ENCODE measurements at places on chromosomes 3 and 15.

GRCh38 chr3:190092250-190092649 lies 28.4 kb downstream of the P3H2 start:
- DNase-seq, result no peak

- DNase-seq, result no peak
These were observed 333.2 kb upstream of the UMPS start for GRCh38 chr3:124397088-124397487.

DNA sequence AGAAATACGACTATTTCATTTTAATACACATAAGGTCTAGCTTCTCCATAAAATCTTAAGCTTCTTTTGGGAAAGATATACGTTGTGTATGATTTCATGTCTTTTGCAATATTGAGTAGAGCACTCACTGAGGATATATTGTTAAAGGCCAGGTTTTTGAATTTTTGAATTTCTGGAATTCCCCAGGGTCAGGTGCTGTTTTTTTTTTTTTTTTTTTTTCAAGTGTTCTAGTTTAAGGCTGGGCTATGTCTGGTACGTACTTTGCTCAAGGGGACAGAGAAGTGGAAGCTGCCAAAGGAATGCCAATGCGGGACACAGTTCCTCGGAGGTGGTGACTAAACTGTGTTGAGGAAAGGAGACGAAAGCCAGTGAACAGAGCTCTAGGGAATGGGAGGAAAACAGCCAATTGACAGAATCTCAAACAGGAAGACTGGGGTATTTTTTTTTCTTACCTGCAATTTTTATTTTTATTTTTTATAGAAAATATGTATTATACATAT lies 510.5 kb upstream of the CBLB start:
- no peak for DNase-seq

DNA sequence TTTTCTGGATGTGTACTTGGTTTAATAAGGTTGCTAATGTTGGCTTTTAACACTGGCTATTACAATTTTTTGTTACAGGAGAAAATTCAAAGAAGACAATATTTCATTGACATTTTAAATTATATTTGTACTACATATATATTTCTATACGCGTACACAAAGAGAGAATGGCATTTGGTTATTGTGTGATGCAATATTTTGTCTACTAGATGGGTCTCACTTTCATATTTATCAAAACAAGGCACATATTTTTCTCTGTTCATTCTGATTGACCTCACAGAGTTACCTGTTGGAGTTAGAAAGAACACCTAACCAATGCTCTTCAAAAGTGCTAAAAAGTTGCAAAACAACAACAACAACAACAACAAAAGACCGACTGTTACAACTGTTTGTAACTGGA lies 50.2 kb upstream of the VGLL3 start:
- DNase-seq, result no peak

DNA sequence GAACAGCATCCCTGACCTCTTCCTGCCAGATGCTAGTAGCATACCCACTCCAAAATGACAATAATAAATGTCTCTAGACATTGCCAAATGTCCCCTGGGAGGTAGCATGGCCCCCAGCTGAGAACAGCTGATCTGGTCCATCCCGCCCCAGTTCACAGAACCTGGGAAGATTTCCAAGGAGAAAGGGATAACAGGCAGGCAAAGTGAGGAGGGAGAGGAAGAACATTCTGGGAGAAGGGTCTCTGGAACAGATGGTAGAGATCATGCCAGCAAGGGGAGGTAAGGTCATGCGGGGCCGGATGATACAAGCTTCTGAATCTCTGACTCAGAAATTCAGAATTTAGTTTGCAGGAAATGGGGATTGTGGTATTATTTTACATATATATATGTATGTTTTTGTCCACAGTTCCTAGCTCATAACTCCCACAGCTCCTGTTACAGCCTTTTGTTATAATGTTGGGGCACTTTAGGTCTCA lies 192.7 kb downstream of the SUCLG2 start:
- no peak for DNase-seq

DNA sequence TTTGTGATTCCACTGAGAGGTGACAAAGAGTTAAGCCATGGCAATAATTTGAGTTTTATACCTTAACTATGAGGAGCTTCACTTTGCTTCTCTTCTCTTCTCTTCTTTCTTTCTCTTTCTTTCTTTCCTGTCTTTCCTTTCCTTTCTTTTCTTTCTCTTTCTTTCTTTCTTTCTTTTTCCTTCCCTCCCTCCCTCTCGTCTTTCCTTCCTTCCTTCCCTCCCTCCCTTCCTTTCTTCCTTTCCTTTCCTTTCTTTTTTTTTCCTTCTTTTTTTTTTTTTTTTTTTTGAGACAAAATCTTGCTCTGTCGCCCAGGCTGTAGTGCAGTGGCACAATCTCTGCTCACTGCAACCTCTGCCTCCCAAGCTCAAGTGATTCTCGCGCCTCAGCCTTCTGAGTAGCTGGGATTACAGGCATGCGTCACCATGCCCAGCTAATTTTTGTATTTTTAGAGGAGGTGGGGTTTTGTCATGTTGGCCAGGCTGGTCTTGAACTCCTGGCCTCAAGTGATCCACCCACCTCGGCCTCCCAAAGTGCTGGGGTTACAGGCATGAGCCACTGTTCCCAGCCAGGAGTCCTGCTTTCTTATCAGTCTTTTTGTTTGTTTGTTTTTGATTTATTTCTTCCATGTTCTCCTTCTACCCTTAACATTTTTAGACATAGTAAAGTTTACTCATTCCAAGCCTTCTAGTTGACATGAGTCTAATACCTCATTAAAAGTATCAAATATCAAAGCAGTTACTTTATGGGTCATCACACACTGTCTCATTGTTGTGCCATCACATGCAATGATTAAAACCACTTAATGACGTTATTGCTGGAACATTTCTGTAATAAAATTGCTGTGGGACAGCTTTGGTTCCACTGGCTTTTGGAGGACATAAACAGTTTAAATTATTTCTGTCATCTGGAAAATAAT lies 29.9 kb downstream of the SLC49A4 start:
- DNase-seq, result no peak

- no peak for DNase-seq
These were observed 17.9 kb upstream of the FAM81A start for GRCh38 chr15:59420108-59420507.

DNA sequence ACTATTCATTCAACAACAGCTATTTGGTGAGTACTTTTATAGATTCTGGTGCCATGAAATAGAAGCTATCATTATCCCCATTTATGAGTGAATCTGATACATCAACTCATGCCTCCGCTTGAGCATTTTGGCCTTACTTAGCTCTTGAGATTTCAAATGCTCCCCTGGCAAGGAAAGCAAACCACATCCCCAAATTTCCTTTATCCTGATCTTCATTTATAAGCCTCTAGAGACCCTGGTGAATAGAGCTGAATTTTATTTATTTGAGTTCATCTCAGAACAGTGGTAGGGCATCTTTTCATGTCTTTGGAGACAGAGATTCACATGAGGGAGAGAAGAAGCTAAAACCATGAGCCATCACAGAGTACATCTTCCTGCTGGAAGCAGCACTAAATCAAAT lies 317.2 kb downstream of the SLC9A9 start:
- no peak for DNase-seq

GRCh38 chr15:101490408-101490891 lies 943 bp upstream of the PCSK6 start:
- no peak for DNase-seq

DNA sequence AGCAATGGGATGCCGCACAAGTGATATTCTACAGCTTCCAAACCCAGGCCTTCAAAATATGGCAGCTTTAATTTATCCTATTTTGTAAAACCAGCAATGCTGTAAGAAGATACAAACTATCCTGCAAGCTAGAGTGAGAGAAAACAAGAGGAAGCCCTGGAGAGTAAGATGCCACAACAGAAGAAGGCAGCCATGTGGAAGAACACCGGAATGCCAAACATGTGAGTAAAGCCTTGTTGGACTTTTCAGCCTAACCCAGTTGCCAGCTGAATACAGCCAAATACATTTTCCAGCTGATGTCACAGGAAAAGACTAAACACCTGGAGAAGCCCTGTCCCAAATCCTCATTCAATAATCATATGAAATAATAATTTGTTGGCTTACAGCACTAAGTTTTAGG lies 1115.1 kb upstream of the CADM2 start:
- no peak for DNase-seq

DNA sequence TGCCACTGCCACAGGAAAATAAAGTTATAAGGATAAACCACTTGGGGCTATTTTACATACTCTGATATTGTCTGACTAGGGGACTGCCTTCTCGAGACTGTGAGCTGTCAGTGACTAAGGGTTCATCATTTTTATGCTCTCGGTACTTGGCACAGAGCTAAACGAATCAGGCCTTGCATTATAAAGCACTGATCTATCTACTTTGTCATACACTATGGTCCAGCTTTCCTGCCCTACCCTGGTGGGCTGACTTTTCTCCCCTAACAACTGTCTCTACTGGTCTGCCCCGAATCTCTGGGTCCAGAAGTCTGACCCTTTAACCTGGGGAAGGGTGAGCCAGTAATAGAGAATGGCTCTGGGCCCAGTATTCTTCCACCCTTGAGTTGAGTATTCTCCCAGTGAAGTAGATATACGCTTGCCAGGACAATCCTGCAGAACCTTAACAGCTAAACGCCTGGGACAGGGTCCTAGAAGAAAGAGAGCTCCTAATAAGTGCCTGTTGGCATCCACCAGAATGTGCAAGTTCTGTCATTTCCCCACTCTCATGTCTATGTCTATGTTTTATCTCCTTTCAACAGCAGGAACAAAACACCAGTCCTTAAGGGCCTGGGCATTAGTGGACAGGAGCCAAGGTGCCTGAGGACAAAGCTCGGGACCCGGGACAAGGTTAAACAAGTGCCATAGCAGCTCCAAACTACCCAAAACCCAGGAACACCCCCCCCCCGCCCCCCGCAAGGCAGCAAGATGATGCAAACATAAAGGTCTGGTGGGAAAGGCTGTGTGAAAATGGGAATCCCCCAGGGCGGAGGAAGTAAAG lies 1.2 kb downstream of the LARP6 start:
- no peak for DNase-seq

- no peak for DNase-seq
These were observed 62.3 kb upstream of the ARHGEF3 start for GRCh38 chr3:56864090-56864489.

DNA sequence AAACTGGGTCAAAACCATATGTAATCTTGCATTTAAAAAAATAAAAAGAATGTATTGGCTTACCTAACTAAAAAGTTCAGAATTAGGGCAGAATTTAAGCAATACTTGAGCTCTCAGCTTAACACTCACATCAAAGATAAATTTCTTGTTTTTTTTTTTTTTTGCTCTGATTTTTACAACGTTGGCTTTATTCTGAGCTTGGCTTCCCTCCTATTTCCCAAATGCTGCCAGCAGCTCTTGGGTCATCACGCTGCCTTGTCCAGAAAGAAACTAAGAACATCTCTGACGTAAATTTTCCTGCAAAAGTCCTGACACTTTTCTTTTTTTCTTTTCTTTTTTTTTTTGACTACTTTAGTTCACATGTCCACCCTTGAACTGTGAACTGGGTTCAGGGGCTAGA lies 150.6 kb upstream of the TGFBR2 start:
- DNase-seq, result no peak

DNA sequence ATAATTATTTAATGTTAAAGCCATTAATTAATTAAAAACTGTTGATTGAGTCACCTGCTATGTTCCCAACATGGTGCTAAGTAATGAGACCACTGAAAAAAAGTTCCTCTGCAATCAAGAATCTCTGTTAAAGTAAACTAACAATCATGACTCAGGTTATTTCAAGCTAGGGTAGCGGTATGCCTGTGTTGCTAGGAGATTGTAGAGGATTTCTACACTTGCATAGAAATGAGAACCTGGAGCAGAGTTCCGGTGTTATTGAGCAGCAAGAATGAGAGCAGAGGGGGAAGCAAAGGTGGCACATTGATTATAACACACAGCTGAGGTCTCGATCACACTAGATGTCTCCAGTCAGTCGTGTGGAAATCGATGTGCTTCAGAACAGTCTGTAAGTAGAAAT lies 41.4 kb downstream of the C3orf85 start:
- no peak for DNase-seq

DNA sequence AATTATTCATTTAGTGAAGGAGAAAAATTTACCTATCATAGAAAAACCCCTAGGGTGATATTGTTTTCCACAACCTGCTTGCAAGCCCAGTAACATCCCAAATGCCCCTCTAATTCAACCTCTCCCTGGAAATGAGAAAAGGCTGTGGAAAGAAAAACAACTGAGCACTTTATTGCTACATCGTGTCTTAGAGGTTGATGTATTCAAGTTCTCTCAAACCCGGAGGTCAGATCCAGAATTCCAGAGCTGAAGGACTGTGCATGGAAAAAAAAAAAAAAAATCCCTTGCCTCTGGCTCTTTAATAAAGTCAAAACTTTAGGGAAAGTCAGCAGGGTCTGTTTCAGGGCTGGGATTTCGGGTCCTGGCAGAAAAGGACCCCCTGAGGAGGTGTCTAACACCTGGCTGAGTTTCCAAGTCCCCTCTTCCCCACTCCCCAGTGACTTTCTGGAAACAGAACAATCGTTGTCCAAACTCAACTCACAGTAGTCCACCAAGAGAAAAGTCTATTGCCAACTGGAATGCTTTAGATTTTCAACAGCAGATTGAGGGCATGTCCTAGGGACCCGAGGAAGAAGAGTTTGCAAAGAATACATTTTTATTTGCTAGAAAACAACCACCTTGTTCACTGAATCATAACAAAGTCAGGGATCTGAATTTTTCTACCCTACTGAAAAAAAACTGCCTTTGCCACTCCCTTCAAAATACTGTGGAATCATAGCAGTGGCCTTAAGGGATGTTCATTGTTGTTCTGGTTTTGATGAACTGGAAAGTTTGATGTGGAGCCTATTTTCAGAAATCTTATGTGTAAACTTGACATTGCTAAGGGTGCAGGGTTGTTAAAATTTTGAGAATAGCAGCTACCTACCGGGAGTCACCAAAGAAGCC lies 207.5 kb upstream of the ADAMTS9 start:
- no peak for DNase-seq

DNA sequence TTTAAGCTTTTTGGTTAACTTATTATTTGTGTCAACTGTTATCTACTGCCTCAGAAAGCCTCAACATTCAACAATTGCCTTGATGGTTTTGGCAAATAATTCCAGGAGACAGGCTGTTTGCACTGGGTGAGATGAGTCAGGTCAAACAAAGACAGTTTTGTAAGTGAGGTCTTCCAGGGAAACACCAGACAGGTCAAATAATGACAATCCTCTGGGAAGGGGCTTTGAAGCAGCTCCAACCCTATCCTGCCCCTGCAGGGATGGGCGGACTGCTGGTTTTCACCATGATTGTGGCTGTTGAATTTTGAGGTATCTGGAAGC lies 79.4 kb upstream of the PRR23E start:
- DNase-seq, result no peak

GRCh38 chr15:79132770-79133169 lies 42.2 kb upstream of the RASGRF1 start:
- DNase-seq, result no peak

DNA sequence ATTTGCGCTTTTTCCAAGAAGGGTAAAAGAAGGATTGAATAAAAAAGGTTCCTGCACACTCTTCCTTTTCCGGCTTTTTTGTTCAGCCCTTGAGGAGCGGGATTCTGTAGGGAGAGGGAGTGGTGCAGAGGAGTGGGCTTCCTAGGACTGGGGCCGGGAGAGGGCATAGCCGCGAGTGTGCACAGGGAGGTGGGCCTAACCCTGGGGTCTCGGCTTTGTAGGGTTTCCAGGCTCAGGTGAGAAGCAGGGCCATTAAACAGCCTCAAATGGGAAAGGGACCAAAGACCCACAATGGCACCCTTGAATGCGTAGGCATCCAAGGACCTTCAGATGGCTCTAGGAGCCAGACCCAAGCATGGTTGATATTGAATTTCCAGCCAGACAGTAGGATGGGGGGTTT lies 35.4 kb upstream of the RAB6B start:
- DNase-seq, result no peak

Measured in CD4-positive, alpha-beta T cell treated with Interleukin-15 for 1 hour (primary cell).